Right lobe of liver (tissue), 6 donors: ENCODE measurements at places on chromosomes 1 and 21. TPM values are rescaled to one million over a fixed set of nuclear protein-coding genes. Genes with fewer than 3 reads are reported as not detected.

- no peaks in the 10 kb centered on the region for H3K27me3 ChIP-seq
- no peak overlapping the region for H3K4me3 ChIP-seq
- H3K27ac ChIP-seq = no peak overlapping the region
- no peak for DNase-seq
- no peaks in the 10 kb centered on the region for H3K4me1 ChIP-seq
These were observed 106.8 kb downstream of the NTNG1 start for GRCh38 chr1:107247679-107248078.

DNA sequence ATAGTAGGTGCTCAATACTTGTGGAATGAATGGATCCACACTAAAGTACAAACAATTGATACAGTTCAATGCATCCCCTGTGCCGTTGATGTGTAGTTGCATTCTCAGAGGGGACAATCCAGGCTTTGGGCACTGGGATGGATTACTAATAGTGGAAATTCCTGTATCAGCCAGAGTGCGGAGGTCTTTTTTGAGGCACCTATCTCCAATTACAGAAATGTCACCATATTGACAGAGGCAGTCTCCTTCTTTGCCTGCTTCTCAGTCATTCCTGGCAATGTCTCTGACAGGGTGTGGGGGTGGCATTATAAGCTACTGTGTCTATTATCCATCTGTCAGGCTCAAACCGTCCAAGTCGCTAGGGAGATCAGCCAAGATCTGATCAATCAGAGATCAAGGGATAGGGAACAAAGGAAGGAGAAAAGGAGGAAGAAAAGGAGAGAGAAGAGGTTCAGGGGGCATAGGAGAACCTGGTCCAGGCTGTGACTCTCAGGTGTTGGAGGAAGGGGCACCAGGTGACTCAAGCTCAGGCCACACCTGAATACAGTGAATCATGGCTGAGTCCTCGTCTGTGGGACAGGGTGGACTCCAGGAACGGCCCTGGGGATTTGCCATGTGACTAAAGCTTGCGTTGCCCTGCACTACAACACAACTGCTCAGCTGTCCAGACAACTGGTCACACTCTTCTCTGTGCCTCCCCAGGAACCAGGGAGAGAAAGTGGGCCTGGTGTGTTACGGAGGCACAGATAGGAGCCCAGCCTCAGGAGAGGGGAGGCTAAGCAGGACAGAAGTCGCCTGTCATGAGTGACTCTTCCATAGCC, 3.4 kb upstream of the LAMB3 start:
- H3K27me3 ChIP-seq = no peaks in the 10 kb centered on the region
- no peak for DNase-seq
- no peaks in the 10 kb centered on the region for H3K4me1 ChIP-seq
- no peak overlapping the region for H3K4me3 ChIP-seq

DNA sequence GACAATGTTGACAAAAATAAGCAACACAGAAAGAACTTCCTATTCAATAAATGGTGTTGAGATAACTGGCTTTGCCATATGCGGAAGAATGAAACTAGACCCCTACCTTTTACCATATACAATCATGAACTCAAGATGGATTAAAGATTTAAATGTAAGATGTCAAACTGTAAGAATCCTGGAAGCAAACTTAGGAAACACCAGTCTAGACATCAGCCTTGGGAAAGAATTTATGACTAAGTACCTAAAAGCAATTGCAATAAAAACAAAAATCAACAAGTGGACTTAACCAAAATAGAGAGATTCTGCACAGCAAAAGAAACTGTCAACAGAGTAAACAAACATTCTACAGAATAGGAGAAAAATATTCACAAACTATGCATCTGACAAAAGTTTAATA, 16.1 kb upstream of the CLDN8 start:
- no peak overlapping the region for H3K4me3 ChIP-seq
- H3K4me1 ChIP-seq = no peaks in the 10 kb centered on the region
- H3K27me3 ChIP-seq = no peaks in the 10 kb centered on the region
- no peak overlapping the region for H3K27ac ChIP-seq
- no peaks in the 10 kb centered on the region for H3K36me3 ChIP-seq

Gene A3GALT2
- not detected for total RNA-seq

Gene FAM167B
- total RNA-seq = 9.4 TPM

Gene NHLH2
- not detected for total RNA-seq

Gene RGS18
- 1.8 TPM for total RNA-seq

Gene PDZK1IP1
- total RNA-seq = 0.24 TPM
